Activated CD8-positive, alpha-beta memory T cell treated with anti-CD3 and anti-CD28 coated beads for 1 hour (primary cell): ENCODE measurements at places on chromosomes 2 and 18.

- no peak for DNase-seq
Observed at GRCh38 chr2:16105669-16106281, 165.4 kb downstream of the MYCN start.

DNA sequence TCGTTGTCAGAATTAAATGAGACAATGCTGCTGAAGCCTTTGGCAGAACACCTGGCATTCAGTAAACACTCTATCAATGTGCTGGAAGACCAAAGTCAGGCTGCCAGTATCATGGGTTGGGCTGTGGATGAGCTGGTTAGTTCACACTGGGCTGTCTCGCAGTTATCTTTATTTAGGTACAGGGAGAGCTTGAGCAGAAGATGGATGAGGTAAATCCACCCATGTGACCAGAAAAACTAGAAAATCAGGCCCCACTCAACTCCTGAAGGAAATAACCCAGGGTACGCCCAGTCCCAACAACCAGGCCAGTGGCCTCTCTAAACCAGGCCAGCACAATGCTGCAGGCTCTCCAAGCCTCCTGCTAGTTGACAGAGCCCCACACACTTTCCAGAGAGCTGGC lies 330.3 kb downstream of the TNS1 start:
- DNase-seq, result no peak

DNA sequence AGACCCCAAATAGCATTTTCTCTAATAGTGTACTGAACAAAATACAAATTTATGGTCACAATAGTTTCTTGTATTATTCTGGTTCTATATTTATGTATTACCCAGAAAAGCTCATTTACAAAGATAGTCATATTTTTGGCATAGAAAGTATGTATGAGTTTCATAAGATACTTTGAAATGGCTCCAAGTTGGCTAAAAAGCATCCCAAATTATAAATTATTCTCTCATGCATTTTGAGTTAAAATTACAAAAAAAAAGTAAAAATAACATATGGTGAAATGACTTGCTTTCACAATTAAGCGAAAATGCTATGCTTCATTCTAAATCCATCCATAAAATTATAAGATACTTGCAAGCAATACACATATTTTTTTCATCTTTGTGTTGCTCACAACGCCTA lies 530.7 kb downstream of the ZNF804A start:
- DNase-seq, result no peak

DNA sequence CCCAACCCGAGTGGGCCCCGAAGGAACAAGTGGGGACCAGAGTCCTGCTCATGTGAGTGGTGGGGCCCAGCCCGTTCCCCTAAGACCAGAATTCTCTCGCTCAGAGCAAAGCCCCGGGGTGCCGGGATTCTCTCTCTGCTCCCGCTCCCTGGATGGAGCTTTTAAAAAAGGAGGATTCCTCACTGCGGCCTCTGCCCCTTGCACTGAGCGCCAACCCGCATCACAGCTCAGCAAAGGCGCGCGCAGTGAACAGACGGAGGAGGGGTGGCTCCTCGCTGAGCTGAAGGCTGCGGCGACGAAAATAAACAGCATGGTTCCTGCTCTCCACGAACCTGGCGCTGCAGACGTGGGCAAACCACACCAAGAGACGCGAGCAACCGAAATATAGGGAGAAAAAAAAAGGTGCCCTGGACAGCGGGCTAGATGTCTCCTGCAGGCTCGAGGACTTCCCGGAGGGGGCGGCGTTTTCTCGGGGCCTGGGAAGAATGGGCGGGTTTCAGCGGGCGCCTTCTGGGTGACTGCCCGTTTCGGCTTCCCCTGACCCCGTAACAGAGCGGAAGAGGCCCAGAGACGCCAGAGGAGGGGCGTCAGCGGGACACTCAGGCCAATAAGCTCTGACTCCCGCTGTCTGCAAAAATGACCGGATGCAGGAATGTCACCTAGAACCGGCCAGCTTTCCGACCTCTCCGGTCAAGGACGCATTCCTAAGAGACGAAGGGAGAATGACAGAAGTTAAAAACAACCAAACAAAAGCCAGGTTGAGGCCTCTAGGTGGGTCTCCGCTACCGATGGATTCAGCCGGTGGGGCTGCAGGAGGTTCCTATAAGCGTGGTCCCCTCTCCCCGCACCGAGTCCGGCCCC lies 819 bp upstream of the KLF11 start:
- DNase-seq, result no peak

- no peak for DNase-seq
Observed at GRCh38 chr2:237535385-237536082, 30.8 kb upstream of the PRLH start.

GRCh38 chr2:206693399-206694137 lies 24.6 kb downstream of the DYTN start:
- no peak for DNase-seq

DNA sequence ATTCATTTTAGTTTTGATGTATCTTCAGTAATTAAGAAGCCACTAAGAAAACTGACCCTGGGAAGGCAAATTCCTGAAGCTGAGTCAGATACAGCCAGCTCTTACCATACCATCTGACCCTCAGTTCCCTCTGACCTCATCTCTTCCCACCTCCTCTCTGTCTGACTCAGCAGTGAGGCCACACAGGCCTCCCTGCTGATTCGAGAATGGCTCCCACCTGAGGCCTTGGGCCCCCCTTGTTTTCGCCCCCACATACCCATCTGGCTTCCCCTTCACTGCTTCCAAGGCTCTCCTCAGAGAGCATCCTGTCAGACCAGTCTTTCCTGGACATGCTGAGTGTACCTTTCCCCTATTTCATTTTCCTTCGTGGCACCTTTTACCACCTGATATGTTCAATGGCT lies 71.0 kb upstream of the CYP1B1 start:
- no peak for DNase-seq

DNA sequence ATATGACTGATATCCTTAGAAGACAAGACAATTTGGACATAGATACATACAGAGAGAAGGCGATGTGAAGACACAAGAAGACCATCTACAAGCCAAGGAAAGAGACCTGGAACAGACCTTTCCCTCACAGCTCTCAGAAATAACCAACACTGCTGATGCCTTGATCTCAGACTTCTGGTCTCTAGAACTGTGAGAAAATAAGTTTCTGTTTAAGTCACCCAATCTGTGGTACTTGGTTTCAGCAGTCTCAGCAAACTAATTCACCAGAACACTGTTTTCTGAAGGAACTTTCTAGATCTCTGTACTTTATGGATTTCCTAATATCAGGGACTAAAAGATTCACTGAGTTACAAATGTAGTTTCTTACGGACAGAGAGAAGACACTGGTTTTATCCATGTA lies 58.8 kb downstream of the NAB1 start:
- DNase-seq, result no peak

- DNase-seq, result no peak
Observed at GRCh38 chr2:35933031-35933430, 422.5 kb upstream of the CRIM1 start.

GRCh38 chr2:54416166-54416813 lies 39.8 kb upstream of the SPTBN1 start:
- no peak for DNase-seq

DNA sequence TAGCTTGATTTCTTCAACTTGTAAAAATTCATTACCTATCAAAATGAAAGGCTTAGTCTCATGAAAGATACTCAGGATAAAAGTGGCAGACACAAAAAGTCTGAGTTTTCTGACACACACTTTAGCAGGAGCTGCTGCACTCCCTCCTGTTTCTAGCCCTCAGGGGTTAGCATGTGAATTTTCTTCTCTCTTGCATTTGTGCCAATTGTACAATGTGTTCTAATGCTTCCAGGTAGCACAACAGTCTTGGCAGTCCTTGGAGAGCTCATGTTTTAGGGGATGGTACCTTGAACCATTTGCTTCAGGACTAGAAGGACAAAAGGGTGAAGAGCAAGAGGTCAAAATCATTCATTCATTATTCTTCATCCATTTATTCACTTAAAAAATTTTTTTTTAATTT lies 316.8 kb downstream of the AFF3 start:
- DNase-seq, result no peak

DNA sequence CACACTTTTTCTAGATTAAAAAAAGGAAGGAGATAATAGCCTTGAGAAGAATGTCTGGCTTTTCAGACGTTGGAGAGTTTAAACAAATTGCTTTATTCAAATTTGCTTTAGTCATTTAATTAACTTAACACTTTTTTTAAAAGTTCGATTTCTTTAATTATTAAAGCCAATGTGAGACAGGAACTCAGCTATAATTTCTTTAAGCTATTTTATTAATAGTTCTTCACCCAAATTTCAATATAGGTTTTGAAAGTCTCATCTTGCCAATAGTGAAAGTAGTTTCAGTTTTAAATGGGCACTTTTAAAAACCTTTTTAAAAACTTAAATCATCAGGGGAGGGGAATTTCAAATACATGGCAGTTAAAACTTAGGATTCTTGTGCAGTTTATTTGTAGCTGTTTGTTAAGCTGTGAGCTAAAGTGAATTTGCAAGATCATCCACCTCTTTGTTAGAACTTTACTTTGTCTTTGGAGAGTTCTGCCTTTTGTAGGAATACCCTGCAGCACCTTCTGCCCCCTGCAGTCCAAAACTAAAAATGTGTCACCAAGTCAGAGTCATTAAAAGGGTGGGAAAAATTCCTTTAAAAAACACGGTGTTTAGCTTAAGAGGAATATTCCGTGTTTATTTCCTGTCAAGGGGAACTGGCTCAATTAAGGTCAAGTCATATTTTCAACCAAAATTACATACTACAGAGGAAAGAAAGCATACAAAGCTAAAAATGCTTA lies 4.6 kb downstream of the TGIF1 start:
- DNase-seq, result no peak

GRCh38 chr2:8872821-8873432 lies 35.5 kb upstream of the KIDINS220 start:
- no peak for DNase-seq

GRCh38 chr2:161414042-161415033 lies 1.8 kb upstream of the TBR1 start:
- no peak for DNase-seq

GRCh38 chr18:23966909-23967308 lies 47.6 kb upstream of the TTC39C start:
- DNase-seq, result no peak

DNA sequence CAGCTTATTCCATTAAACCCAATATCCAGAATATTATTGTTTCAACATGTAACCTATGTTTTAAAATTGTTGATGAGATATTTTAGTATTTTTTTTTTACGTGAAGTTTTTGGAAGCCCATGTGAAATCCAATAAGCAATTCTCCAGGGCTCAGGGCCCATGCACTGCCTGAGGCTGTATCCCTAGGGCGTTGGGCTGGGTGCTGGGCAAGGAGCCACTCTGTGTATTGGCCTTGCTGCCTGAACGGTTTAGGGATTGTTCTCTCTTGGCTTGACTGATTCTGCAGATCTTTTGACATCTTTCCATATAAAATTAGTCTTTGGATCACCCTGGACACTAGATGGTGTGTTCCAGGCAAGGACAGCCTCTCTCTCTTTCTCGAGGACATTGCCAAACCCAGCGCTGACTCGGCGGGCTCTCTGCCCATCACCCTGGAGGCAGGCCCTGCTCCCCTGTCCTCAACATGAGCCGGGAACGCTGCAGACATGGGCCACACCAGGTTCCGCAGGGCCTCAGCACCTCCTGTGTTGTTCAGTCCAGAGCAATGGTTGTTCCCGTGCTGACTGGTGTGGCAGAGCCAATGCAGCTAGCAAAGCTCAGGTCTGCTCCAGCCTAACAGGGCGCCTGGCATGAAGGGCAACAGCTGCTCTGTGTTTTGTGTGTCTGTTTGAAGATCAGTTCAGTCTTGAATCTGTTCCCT lies 163.0 kb downstream of the SEPTIN10 start:
- DNase-seq, result no peak

GRCh38 chr2:11858883-11859282 lies 112.5 kb downstream of the LPIN1 start:
- DNase-seq, result no peak

DNA sequence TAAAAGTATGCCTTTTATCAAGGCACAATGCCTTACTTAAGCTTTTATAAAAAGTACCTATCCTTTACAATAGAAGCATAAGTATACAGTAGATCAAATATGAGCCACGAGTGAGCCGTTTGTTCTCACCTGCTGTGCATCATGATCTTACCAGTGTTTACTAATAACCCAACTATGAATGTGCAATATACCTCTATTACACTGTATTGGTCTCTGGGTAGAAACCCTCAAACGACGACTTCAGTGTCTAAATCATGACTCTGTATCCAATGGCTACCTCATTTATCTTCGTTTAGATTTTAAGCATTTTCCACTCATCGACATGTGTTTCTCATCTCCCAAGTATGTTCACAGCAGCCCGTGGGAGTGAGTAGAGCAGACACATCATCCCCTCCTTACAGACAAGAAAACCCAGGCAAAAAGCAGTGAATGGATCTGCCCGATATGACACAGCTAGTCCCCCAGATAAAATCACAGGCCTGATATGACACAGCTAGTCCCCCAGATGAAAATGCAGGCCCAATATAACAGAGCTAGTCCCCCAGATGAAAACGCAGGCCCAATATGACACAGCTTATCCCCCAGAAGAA lies 279.8 kb downstream of the TNS1 start:
- no peak for DNase-seq

- DNase-seq, result no peak
Observed at GRCh38 chr18:3679241-3679640, 229.3 kb downstream of the TGIF1 start.

- DNase-seq, result no peak
Observed at GRCh38 chr2:151777487-151777886, 43.2 kb upstream of the NEB start.

- DNase-seq, result no peak
Observed at GRCh38 chr2:55418512-55419232, 984 bp downstream of the CCDC88A start.

- no peak for DNase-seq
Observed at GRCh38 chr2:100513650-100514049, 43.4 kb downstream of the NMS start.
